ENCODE measurements at places on chromosomes 1 and 21. TPM values are rescaled to one million over a fixed set of nuclear protein-coding genes. Genes with fewer than 3 reads are reported as not detected.

The HPDL gene
- total RNA-seq, result 0.17 TPM

The RXRG gene
- under 0.01 TPM for total RNA-seq

The OR2T2 gene
- total RNA-seq, result not detected

The MPZ gene
- total RNA-seq, result 0.51 TPM

The IL12RB2 gene
- not detected for total RNA-seq

All from fibroblast of lung (primary cell).